Neural crest cell (in vitro differentiated cells): ENCODE measurements at places on chromosomes 3 and 15.

- no peak for DNase-seq
Observed at GRCh38 chr3:72702390-72702789, 145.9 kb downstream of the SHQ1 start.

GRCh38 chr3:161560008-161560637 is 63.5 kb downstream of the OTOL1 start:
- peak; percentile 55 for DNase-seq

DNA sequence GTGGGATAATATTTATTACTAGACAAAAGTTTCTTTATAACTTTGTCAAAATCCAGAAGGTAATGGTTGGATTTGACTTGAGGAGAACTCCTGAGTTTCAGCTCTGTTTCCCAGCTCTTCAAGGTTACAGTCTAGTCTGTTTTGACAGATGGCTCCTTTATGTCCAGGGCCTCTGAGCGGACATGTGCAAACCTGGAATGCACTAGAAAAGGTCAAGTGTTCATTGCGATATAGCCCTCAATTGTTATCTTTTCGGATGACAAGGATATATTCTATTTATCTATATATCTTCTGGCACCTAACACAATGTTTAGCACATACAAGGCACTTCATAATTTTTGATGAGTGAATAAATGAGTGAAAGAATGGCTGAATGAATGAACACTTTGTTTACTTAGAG is 513.2 kb upstream of the GOLIM4 start:
- DNase-seq: no peak

- no peak for DNase-seq
Observed at GRCh38 chr3:170155604-170156003, 25.9 kb downstream of the PHC3 start.

GRCh38 chr3:123602325-123602724 is 17.5 kb upstream of the HACD2 start:
- DNase-seq: no peak
